ENCODE measurements at places on chromosomes 6 and 20.
A peak's percentile ranks its signal among the peaks of the same experiment; 100 is the strongest.

DNA sequence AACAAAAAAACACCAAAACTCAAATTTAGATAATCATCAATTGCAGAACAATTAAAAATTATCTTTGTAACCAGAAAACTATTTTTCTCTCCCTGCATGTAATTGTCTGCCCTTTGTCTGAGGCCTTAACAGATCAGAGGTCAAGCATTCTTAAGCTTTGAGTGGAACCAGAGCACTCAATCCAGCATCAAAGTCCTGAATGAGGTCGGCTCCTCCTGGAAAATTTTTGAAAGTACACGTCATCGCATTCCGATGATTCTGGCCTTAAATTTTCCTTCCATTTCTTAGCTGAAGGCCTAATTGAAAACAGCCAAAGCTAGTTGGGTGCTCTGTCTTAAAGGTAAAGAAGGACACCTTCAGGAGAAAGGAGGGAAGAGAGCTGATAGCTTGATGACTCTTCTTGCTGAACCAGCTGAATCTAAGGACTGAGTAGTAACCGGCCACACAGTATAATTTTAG is 510.2 kb upstream of the SULF2 start:
- peak; percentile 95 for DNase-seq

- DNase-seq: no peak
Observed at GRCh38 chr6:69096681-69097080, 461.6 kb downstream of the ADGRB3 start.

- DNase-seq: no peak
Observed at GRCh38 chr6:100261486-100261885, 203.2 kb downstream of the SIM1 start.

GRCh38 chr6:32167154-32167760 is 2.9 kb downstream of the EGFL8 start:
- no peak for DNase-seq

DNA sequence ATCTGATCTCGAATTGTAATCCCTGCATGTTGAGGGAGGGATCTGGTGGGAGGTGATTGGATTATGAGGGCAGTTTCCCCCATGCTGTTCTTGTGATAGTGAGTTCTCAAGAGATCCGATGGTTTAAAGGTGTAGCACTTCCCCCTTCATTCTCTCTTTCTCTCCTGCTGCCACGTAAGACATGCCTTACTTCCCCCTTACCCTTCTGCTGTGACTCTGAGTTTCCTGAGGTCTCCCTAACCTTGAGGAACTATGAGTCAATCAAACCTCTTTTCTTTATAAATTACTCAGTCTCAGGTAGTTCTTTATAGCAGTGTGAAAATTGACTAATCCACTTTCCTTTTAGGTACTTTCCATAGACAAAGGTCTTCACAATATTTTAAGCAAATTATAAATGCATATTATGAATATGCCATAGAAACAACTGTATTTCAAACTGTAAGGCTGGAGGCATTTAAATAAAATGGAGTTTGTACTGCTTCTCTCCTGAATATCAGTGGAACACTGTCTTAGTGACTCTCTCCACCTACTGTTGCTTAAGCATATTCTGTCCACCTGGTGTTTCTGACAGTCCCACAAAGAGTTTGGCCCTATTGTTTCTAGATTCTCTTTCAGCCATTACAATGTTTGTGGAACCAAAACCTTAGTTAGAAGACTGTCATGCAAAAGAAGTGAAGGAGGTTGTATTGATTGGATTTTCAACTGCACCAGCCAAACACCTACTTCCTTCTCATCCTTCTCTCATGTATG is 24.3 kb upstream of the IL17A start:
- no peak for DNase-seq

DNA sequence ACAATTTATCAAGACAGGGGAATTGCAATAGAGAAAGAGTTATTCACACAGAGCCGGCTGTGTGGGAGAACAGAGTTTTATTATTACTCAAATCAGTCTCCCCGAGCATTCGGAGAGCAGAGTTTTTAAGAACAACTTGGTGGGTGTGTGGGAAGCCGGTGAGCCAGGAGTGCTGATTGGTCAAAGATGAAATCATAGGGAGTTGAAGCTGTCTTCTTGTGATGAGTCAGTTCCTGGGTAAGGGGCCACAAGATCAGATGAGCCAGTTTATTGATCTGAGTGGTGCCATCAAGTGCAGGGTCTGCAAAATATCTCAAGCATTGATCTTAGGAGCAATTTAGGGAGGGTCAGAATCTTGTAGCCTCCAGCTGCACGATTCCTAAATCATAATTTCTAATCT is 50.0 kb upstream of the ECI2 start:
- DNase-seq: no peak

Measured in fibroblast of skin of left quadriceps (primary cell).